ENCODE measurements at places on chromosomes 6 and 20.
A peak's percentile ranks its signal among the peaks of the same experiment; 100 is the strongest.

- DNase-seq = no peak
These were observed 96.6 kb downstream of the TMEM242 start for GRCh38 chr6:157226761-157227160.

- no peak for DNase-seq
These were observed 446.2 kb downstream of the PLCB1 start for GRCh38 chr20:8578161-8578865.

- no peak for DNase-seq
These were observed 195.2 kb downstream of the BACH2 start for GRCh38 chr6:90101403-90101802.

DNA sequence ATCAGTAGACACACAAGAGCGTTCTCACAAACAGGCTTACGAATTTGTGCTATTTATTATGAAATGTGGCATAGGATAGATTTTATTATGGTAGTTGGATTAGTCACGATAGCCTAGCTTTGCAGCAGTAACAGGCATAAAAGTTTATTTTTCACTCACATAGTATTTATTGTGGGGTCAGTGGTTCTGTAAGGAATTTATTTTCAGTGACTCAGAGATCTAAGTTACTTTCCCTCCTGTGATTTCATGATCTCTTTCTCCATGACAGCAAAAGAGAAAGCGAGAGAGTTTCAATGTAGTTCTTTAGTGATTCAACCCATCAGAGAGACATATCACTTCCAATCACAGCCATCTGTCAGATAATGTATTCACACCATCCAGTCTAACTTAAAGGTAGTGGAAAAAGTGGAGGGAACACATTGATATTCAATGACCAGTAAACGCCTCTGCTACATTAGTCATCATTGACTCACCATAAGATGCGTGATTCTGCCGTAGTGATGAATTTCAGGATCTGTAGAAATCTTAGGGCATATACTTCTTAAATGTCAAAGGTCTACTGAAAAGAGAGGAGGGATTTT lies 605.5 kb downstream of the HDGFL1 start:
- DNase-seq = no peak

DNA sequence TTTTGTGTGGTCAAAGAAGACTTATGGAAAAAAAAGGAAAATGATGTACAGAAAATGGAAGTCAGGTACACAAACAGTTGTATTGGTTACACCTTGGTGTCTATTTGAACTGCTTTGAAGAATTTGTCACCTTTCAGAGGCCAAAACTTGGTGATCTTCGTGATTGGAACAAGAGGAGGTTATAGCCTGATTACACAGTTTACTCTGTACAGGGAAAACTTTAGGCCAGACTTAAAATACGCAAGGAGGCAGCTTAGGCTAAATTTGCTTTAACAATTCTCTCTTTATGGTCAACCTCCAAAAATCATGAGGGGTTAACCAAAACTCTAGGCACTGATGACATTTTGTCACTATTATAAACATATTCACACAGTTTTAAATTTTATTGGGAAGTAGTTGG lies 353.7 kb downstream of the PRKN start:
- DNase-seq = no peak

DNA sequence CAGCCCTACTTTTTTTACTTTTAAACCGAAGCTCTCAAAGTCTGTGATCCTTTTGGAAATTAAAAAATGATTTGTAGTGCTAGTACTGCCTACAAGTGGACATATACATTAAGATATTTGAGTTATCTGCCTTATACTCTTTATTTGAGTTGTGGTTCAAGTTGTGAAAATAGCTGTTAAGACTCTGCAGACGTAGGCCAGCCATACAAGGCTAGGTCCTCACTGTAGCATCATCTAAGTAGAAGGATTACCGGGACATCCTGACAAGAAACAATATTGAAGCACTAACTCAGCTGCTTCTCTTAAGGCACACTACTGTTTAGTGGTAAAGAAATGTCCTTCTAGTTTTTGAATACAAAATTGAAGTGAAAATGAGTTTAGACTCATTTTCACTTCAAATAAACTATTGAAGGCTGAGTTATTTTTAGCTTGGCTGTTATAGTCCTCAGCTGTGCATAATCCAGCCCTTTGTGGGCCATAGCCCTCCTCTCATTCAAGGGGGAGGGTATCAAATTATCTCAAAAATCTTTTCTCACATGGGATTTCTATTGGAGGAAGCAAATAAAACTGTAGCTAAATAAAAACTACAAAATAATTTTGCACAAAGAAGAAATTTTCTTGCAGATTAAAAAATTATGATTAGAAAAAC lies 68.1 kb downstream of the JAG1 start:
- no peak for DNase-seq

DNA sequence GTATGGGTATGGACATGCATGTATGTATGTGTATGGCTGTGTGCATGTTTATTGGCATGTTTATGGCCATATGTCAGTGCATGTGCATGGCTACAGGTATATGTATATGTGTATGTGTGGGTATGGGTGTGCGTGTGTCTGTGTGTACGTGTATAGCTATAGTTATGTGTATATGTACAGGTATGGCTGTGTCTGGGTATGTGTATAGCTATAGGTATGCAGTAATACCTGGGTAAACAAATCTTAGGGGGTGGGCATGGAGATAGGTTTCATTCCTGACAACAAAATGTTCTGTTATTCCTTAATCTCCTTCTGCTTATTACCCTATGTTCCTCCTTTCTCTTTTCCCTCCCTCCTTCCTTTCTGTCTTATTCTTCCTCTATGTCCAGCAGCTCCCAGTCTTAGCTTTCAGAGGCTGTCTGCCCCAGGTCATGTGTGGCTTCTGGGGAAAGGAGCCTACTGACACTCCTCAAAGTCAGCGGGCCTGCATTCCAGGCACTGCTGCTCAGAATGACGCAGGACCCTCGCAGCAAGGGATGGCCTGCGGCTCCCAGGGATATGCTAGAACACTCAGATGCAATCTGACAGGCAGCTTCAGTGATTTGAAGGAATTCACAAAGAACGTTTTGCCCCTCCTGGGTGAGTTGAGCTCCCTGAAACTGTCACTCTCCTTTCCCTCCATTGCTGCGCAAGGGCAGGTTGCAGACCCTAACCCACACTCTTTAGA lies 139.3 kb upstream of the PHACTR1 start:
- DNase-seq = no peak

DNA sequence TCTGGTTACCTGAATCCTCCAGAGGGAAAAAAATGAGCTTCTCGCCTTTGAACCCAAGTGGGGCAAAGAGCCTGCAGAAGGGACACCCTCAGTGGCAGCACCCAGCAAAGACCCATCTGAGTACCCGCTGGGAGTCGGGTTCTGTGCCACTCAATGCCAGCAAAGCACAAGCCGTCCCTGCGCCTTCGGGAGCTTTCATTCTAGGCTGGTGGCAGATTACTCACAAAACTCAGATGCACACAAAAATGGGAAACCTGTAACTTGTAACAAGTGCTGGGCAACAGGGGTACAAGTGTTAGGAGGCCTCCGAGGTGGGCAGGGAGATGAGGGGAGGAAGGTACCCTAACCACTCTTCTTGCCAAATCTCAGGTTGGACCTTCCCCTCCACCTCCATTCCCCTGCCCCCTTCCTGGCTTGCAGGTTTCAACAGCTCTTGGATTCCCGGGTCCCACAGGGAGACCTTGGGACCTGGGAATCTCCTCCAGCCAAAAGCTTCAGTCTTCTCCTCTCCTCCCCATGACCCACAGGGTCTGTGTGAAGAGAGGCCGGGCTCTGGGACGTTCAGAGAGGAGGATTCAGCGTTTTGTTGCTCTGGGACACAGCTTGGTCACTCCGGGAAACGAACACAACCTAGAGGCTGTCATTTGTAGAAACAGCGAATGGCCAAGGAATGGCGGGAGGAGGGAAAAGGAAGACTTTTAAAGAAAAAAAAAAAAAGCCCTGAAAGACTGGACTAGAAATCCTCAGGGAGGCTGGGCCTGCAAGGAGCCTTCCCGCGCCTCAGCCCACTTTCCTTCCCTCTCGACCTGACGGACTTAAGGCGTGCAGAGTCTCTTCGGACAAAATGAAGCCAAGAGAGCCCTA lies 1.2 kb upstream of the PARD6B start:
- DNase-seq = no peak

GRCh38 chr6:38493931-38494547 lies 145.7 kb downstream of the BTBD9 start:
- peak; percentile 72 for DNase-seq

DNA sequence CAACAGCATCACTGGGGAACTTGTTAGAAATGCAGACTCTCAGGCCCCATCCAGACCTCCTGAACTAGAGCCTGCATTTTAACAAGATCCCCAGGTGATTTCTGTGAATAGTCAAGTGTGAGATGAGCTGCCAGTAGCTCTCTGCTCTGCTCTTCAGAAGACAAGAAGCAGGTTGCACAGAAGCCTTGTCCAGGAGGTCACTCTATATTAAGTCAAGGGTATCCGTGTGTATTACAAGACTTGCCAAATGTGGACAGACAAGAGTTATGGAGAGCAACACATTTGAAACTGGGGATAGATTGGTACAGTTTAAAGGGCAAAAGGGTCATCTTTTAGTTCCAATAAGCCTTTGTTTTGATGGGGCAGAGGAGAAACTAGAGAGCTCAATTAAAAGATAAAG lies 23.2 kb upstream of the RIN2 start:
- no peak for DNase-seq

- DNase-seq = no peak
These were observed 328.1 kb downstream of the NKAIN2 start for GRCh38 chr6:124131779-124132178.

- DNase-seq = no peak
These were observed 549.2 kb upstream of the BTBD3 start for GRCh38 chr20:11368499-11368898.

All from CD4-positive, alpha-beta memory T cell (primary cell).